CD4-positive, alpha-beta memory T cell (primary cell): ENCODE measurements at places on chromosomes 1 and 21. TPM values are rescaled to one million over a fixed set of nuclear protein-coding genes. Genes with fewer than 3 reads are reported as not detected.

DNA sequence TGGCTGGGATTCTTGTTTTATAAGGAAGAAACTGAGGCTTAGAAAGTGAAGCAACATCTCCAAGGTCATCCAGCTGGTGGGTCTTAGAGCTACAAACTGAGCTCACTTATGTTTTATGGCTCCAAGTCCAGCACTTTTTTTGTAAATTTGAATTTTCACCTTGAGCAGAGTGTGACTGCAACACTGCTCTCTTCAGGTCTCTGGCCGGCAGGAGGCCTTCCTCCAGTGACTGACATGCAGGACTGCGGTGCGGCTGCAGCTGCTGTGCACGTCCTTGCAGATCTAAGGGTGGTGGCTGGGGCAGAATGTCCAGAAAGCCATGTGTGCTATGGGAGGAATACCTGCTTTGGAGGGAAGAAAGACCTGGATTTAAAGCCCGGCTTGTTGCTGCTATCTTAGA is 284.2 kb upstream of the POU3F1 start:
- no peak for DNase-seq

DNA sequence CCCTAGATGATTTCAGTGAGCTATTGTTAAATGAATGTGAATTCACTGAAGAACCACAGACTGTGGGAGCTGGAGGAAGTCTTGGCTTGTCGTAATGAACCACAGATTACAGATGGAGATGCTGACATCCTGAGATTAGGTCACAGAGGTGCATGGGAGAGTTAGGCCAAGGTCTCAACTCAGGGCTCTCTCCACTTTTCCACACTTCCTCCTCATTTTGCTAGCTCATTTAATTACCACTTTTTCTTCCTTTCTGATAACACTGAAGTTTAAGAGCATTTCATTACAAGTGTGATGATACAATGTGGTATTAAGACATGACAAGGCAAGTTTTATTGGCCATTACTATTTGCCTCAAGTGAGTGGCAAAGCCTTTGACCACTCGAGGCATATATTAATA is 30.8 kb downstream of the ST6GALNAC3 start:
- DNase-seq, result no peak

- DNase-seq, result no peak
Measured at GRCh38 chr1:108009603-108010195, 44.7 kb upstream of the VAV3 start.

- no peak for DNase-seq
Measured at GRCh38 chr21:42142141-42142540, 71.0 kb downstream of the UMODL1 start.

- DNase-seq, result no peak
Measured at GRCh38 chr21:29582855-29583254, 284.1 kb downstream of the BACH1 start.

DNA sequence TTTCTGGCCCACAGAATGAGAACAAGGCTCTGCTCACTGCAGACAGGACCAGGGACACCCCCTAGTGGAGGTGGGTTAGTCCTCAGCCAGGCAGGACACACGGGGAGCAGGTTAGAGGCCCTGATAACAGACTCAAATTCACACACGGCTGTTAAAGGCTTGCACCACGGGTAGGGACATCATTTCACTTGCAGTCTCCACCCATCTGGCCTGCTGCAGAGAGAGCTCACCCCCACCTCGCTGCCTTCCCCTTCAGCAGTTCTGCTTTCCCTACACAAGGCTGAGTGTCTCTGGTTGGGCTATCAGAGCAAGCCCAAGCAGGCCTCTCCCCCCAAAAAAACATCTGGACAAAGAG is 20.6 kb downstream of the MEF2D start:
- DNase-seq, result no peak

Gene LPAR3
- total RNA-seq, result 3.7 TPM
